ENCODE measurements at places on chromosomes 6 and 20.
A peak's percentile ranks its signal among the peaks of the same experiment; 100 is the strongest.

DNA sequence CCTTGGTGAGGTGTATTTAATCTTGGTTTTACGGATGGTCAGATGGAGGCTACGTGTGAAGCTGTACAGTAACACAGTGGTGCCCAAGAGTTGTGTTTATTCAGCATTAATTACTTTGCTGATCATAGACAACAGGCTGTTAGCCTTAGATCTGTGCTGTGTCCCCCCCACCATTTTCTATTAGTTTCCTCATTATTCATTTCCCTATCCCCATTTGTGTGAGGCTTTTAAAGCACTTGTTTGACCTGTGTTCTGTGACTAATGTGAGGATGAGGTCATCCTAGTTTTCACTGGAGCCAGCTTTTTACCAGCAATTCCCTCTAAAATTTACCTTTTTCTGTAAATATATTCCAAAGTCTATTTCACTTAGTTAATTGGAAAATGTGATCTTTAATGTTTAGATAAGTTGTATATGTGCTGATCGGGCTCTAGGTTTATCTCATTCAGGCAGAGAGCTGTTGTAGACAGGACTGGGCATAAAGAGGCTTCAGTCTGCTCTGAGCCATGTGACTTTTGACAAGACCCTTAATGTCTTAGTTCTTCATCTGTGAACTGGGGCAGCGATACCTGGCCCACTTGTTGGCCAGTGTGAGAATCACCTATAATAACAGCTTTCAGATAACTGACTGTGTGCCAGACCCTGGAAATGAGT lies 8.4 kb downstream of the MAPRE1 start:
- DNase-seq = no peak

DNA sequence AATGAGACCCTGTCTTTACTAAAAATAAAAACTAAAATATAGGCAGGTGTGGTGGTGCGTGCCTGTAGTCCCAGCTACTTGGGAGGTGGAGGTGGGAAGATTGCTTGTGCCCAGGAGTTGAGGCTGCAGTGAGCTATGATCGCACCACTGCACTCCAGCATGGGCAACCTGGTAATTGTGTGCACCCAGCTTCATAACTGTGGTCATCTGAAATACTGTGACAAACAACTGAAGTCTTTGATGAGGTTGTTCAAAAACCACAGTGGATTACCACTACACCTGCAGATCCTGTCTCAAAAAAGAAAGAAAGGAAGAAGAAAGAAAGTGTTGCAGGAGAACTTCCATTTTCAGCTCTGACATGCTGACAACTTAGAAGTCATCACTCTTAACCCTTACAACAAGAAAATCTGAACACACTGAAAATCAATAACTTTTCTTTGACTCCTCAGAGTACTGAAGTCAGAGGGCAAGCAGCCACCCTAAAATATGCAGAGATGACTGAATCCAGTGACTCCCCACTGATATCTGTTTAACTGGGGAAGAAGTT lies 13.8 kb upstream of the ZBP1 start:
- DNase-seq = no peak

DNA sequence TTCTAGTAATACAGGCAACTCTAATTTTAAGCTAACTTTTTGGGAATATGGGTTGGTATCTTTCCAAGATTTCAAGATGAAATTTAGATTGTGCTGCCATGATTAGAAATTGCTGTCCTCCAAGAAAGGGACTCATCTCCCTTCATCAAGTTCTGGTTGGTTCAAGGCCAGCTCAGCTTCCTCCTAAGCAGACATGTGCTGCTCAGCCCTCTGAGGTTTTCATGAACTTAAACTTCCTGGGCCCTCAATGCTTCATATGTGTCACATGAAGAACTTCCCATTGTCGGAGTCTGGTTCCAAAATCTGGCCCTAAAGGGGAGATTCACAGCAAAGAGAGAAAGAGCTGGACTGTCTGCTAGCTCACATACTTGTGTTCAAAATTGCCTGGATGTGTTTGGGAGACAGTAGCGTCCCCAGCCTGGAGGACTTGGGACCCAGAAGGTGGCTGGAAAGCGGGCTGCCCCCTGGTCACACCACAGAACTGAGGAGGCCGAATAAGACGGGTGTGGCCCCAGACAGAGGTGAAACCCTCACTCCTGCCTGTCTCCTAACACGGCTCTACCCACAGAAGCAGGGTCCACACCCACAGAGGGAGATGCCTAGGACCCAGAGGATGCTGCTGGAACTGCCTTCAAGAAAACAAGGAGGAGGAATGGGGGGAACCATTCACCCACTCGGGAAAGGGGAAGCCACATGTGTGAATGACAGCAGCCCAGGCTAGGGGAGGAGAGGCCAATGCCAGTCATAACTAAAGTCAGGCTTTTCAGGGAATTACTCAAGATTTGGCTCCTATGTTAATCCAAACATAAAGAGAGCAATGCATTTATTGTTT lies 54.3 kb upstream of the GPR31 start:
- no peak for DNase-seq

DNA sequence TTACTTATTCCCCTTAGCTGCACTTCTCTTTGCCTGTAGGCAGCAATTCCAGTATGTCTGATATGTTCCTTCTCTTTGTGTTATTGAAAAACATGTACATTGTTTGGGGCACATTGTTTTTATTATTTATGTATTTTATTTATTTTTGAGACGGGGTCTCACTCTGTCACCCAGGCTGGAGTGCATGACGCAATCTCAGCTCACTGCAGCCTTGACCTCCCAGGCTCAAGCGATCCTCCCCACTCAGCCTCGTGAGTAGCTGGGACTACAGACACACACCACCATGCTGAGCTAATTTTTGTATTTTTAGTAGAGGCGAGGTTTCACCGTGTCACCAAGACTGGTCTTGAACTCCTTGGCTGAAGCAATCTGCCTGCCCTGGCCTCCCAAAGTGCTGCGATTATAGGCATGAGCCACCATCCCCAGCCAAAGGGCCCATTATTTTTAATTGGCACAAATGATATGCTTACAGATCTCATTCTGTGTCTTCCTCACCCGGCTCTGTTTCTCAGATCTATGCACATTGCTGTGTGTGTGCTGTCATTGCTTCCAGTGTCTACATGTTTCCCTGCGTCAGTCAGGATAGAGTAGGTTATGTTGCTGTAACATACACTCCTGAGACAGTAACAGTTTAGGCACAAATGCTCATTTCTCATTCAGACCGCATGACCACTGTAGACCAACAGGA lies 54.1 kb upstream of the NELFCD start:
- DNase-seq = no peak

- no peak for DNase-seq
Observed at GRCh38 chr20:967796-968742, 34.0 kb downstream of the RSPO4 start.

DNA sequence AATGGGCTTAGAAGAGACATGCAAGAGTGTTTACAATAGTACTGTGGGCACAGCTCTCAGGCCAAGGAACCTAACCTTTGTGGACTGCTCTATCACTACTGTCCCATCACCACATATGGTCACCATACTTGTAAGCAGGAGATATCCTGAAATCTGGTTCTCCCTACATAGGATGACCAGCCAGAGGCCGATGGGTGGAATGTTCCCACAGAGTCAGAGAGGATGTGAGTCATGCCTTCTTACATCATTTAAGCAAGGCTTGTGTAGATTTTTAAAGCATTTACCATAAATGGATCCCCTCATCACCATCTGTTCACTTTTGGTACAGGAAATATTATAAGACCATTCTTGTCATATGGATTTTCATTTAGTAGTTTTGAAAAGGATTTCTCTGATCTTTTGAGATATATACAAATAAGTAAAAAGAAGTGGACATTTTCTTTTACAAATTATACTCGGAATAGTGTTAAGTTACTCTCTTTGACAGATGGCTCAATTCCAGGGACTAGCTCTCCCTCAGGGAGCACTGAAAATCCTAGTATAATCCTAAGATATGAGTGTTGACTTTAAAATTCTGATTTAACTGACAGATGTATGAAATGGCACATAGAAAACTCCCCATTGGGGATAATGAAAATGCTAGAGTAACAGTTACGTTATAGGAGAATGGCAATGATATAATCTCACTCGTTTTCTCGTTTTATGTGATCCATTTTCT lies 6.6 kb downstream of the HTR1B start:
- DNase-seq = no peak

GRCh38 chr6:5025911-5026819 lies 22.3 kb upstream of the RPP40 start:
- DNase-seq = peak; percentile 36

- no peak for DNase-seq
Observed at GRCh38 chr20:34472246-34472925, 43.8 kb upstream of the DYNLRB1 start.

DNA sequence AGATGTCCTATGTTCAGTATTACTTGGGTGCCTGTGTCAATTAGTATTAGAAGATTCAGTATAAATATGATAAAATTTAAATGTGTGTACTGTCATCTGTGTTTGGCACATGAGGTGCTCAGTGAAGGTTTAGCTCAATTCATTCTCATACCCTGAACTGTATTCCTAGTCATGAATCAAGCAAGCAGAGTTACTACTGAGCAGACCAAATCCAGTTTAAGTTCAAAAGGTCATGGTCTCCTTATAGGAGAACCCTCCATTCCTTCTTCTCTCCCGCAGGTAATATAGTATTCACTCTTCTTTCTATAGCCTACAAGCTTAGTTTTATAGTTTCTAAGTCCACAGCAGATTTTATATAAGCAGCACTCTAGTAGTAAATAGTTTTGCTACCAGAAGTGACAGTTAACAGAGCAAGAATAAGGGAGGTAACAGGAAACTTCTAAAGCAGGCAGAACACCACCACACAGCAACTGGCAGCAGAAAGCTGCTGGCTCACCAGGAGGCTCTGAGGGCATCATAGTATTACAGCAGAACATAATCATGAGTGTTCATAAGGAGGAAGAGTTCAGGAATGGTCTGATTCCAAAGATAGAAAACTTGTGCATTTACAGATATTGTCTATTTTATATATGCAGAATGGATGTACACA lies 133.2 kb downstream of the SLC16A10 start:
- no peak for DNase-seq

GRCh38 chr6:17161076-17161475 lies 59.2 kb downstream of the STMND1 start:
- no peak for DNase-seq

GRCh38 chr6:107894809-107895396 lies 63.1 kb downstream of the SEC63 start:
- DNase-seq = no peak

- DNase-seq = no peak
Observed at GRCh38 chr6:106147476-106147875, 61.3 kb downstream of the PRDM1 start.

DNA sequence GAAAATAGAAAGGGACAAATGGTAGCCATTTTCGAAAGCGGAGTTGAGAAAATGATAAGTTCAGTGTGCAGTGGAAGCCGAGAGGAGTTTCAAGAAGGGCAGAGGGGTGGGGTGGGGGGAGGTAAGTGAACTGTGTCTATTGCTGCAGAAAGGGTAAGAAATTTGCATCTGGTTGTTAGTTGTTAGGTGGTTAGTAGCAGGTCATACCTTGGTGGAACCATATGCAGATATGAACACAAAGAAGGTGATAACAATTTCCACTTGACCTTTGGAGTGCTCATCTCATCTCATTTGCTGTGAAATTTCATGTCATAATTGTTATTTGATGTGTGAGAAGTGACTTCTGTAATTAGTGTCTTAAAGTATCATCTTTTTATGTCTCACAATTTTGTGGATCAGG lies 288.2 kb downstream of the QKI start:
- no peak for DNase-seq

- DNase-seq = no peak
Observed at GRCh38 chr6:46903175-46903574, 18.6 kb downstream of the ADGRF5 start.

GRCh38 chr6:109515781-109516409 lies 32.9 kb upstream of the ZBTB24 start:
- no peak for DNase-seq

DNA sequence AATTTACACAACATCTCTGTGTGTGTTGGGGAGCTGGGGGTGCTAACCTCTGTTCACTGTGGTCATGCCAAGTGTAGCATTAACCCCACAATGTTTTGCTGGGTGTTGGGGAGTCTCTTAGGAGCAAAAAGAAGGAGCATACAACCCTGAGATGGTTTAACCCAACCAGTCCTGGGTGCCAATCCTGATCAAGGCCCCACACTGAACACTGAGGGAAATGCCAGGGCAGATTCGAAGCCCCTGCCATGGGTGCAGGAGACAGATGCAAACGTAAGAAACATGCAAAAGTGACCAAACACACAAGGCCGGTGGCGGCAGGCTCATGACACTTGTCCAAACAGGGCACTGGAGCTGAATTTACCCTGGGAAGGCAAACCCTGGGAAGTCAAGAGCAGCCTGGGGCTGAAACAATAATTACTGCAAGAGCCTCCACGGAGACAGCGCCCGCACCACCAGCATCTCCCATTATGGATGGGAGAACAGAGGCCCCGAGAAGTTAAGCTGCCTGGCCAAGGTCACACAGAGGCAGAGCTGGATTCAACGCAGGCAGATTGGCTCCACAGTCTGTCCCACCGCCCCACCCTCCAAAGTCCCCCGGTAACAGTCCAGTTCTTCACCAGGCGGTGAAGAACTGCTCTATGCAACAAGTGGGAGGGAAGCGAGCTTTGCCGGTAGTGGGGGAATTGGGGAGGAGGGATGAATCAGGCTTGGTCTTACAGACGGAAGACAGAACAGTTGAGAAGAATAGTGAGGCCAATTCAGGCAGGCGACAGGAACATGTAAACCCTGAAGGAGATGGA lies 8.5 kb downstream of the ACSS1 start:
- DNase-seq = no peak

DNA sequence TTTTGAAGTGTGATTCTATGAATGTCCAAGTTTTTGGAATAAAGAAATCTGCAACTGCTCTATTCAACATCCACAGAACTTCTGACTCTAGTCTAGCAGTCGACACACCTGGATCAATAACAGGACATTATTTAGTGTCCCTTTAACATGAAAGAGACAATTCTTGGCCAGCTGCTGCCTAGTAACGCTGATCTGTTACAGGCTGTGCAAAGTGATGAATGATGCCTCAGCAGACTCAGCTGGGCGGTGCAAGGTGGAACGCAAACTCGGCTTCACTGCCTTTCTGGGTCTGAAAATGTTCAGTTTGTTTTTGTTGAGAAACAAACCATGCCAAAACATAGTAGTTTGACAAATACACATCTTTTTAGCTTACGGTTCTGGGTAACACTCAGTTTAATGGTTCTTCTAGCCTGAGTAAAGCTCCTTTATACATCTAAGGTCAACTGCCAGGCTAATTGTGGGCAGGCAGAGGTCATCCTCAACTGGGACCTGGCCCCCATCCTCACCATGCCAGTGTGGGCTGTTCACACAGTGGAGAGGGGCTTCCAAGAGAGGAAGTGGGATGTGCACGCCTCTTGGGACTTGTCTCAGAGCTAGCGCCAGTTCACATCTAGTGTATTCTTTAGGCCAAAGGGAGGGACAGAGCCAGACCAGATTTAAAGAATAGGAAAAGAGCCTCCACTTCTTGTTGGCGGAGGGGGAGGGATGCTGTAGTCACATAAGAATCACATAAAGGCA lies 879.7 kb downstream of the QKI start:
- no peak for DNase-seq
